ENCODE measurements at places on chromosomes 3 and 15. TPM values are rescaled to one million over a fixed set of nuclear protein-coding genes. Genes with fewer than 3 reads are reported as not detected.
A peak's percentile ranks its signal among the peaks of the same experiment; 100 is the strongest.

- DNase-seq, result peak; percentile 86
Measured at GRCh38 chr3:50268703-50269451, at the start of gene SEMA3B. Gene SEMA3B (plus strand): TSS chr3:50269147. CDS start chr3:50269241, 94 bp downstream.

DNA sequence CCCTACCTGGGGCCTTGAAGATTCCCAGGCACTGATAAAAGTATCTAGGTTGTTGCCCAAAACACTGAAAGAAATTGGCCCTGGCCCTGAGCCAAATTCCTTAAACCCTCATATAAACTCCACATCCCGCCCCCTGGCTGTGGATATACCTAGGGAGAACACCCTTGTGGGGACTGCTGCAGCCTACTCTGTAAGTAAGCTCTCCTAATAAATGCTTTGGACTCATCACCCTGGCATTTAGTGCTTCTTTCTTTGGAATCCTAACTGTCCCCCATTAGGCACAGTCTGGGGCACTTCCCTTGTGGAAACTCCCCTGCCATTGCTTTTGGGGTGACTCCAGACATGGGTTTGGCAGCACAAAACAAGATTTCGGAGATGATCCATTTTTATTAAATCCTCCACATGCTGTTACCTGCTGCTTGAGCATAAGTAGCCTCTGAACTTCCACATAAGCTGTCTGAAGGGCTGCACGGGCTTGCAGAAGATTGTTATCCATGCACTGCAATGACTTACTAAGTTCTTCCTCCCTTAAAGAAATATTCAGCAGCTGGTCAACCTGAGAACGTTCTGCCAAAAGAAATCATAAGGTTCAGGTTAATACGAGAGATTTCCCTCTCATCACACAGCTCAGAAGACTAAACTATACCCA lies 46.4 kb downstream of the ZNF106 start:
- DNase-seq, result no peak

DNA sequence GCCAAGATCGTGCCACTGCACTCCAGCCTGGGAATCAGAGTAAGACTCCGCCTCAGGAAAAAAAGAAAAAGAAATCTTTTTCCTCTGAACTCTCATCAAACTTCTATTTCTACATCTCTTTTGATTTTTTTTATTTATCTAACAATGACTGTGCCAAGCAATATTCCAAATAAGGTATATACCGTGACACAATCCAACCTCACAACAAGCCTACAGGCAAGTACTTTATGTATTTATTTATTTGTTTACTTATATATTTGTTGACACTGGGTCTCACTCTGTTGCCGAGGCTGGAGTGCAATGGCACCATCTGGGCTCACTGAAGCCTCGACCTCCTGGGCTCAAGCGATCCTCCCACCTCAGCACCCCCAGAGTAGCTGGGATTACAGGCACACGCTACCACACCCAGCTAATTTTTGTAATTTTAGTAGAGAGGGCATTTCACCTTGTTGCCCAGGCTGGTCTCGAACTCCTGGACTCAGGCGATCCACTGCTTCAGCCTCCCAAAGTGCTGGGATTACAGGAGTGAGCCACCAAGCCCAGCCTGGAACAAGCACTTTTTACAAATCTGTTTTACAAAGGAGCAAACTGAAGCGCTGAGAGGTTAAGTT lies 94.9 kb upstream of the CHD2 start:
- no peak for DNase-seq

- DNase-seq, result no peak
Measured at GRCh38 chr15:88533376-88533775, 13.1 kb downstream of the DET1 start.

- no peak for DNase-seq
Measured at GRCh38 chr15:51365417-51365816, 24.0 kb downstream of the GLDN start.

GRCh38 chr3:190302212-190302867 lies 19.9 kb downstream of the CLDN1 start:
- no peak for DNase-seq

DNA sequence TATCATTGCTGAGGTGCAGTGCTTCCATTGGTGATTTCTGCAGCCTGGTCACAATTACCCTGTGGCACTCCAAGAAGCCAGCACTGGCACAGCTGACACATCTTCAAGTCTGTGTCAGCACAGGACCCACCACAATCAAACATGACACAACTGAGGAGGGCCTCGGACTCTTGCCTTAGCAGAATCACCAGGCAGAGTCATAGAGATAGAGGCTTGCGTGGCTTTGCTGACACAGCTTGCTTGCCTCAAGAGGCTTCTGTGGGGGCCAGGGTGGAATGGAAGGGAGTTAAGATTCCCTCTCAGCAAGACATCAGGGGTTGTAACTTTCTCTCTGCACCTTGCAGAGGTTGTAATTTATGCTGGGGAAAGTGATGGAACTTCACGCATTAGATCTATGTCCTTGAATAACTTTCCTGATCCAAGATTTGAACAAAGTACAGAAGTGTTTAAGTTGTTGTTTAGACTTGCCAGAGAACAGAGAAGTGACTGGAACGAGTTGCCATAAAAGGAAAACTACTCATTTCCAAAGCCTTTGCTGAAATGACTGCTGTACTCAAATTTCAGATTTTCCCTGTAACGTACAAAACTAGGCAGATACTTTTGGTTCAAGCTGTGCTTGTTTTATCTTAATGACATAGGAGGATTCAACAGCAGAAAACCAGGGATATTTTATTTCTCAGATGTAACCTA lies 170.7 kb downstream of the DIPK2A start:
- no peak for DNase-seq

GRCh38 chr3:39334205-39334604 lies 4.7 kb downstream of the CCR8 start:
- DNase-seq, result no peak

GRCh38 chr3:186220365-186220764 lies 111.5 kb upstream of the ETV5 start:
- no peak for DNase-seq

DNA sequence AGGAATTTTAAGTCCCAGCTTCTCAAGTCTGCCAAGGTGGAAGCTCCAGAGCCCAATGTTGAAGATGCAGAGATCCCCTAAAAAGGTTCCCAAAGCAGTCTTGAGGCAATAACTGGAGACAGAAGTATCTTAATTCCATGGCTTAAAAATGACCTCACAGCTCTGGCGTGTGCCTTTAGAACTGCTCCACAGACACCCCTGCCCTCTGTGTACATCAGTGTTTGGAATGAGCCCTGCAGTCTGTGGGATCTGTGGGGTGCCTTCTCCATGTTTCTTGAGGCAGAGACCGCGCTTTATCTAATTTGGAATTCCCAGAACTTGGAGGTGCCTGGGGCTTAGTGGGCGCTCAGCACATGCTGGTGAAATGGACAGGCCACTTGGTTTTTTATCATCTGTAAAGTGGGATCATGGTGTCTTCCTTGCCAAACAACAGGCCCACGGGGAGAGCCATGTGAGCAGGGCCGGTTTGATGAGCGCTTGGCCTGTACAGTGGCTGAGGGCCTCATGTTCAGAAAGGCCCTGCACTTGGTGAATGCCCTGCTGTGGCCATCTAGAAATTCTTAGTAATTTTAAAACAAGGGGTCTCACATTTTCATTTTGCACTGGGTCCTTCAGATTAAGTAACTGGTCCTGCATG lies 7.1 kb downstream of the ITGA11 start:
- no peak for DNase-seq

DNA sequence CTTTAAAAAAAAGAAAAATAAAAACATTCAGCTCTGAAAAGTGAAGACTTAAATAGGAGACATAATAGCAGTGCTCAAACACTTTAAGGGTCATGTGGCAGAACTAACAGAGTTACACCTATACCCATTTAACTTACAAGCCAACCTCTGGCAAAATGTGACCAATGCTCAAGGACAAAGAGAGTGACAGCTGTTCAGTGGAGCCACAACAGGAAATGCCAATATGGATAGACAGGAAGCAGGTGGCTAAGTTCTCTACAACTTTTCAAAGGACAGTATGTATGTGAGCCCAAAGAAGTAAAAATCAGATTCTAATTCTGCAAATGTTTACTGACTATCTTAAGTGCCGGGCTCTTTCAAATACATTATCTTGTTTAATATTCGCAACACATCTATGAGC lies 3.4 kb downstream of the TMCC1 start:
- no peak for DNase-seq

GRCh38 chr15:91075739-91076138 lies 24.3 kb upstream of the SV2B start:
- no peak for DNase-seq

- no peak for DNase-seq
Measured at GRCh38 chr3:31798840-31799239, 182.2 kb downstream of the OSBPL10 start.

- no peak for DNase-seq
Measured at GRCh38 chr3:19598870-19599269, 335.1 kb downstream of the EFHB start.

GRCh38 chr15:47003568-47003967 lies 713.7 kb upstream of the SEMA6D start:
- DNase-seq, result no peak

GRCh38 chr3:14785207-14786155 lies 33.3 kb upstream of the FGD5 start:
- peak; percentile 56 for DNase-seq

GRCh38 chr3:148750296-148750695 lies 52.6 kb downstream of the AGTR1 start:
- no peak for DNase-seq

DNA sequence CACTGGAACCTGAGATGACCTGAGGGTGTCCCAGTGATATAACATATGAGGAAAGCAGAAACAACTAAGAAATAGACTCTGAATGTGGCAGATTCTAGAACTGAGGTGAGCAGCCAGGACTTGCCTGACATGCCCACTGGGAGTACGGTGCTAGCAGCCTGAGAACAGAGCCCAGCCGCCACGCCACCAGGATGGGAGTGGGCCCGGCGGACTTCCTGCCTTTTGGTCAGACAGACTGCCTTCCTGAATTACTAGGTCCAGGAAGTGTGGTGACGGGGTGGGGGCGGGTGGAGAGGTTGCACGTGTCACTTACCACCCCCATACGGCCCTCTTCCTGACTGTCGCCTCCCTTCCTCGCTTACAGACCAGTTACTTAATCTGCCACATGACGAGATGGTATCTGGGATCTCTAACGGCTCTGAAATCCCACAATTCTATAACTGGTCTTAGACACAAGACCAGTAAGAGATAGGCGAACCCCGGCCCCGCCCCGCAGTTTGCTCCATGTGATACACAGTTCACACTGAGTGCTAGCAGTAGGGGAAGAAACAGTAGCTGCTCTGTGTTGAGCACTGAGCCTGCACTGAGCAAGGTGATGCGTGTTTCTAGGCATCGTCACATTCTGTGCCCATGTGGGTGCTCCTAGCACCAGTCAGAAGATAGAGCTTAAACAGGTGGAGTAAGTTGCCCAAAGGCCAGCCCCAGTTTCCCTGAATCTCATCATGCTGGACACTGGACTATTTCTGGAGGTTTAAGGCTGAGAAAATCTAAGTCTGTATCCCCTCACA lies 95.7 kb downstream of the CPN2 start:
- DNase-seq, result peak; percentile 83

DNA sequence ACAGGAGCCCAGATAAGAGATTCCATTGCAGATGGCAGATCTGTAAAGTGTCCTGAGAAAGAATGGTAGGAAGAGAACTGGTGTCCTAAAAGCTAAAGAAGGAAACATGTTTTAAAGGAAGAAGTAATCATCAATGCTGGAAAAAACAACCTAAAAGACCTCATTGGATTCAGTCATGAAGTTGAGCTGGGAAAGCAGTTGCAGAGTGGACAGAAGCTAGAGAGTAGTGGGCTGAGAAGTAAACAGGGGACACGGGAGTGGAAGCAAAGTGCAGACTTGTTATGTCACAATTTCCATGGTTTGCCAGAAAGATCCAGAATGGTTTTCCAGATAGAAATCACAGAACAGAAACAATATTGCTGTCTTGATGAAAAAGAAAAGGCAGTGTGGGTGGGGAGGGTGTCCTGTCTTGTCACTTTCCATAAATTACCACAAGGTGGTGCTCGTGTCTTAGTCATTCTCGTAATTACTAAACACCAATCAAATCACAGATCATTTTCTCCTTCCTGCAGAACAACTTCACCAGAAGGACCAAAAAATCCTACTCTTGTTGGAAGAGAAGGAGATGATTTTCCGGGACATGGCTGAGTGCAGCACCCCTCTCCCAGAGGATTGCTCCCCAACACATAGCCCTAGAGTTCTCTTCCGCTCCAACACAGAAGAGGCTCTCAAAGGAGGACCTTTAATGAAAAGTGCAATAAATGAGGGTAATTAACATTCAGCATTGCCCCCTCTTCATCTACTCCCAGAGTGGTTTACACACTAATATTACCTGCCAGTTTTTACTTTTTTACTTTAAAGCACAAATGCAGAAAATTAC lies 64.5 kb downstream of the KLHL25 start:
- DNase-seq, result no peak

GRCh38 chr3:191342006-191342405 lies 11.7 kb upstream of the UTS2B start:
- DNase-seq, result no peak

GRCh38 chr15:38374556-38374955 lies 79.4 kb upstream of the FAM98B start:
- DNase-seq, result no peak

GRCh38 chr15:49135342-49135857 lies 20.0 kb downstream of the COPS2 start:
- no peak for DNase-seq

DNA sequence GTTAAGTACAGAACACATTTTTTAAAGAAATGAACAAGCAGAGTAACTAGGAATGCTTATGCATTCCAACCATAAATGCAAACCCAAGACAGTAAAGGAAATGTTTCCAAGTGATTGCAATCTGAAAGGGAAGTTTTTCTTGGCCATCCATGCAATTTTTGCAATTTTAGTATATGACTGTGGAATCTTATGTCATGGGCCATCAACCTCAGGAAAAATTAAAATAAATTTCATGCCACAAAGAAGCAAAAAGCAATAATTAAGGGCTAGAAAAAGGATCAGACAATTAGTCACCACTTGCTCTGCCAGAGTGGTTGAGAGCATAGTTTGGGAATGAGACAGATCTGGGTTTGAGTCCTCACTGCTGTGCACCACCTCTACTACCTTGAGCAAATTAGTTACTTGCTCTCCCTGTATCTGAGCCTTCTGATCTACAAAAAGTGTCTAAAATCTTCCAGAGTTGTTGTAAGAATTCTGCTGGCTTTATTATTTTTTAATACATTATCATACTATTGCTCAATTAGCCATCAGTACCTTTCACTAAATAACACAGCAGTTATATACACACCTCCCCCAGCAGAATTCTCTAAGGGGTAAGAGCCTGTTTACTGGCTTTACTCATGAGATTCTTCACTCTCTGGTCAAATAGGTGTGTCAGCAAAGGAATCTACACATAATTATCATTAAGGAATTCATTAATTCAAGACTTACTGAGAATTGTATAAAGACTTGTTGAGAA lies 49.7 kb upstream of the FBN1 start:
- no peak for DNase-seq

- no peak for DNase-seq
Measured at GRCh38 chr3:156160647-156161046, 40.3 kb downstream of the KCNAB1 start.

The ANP32A gene
- total RNA-seq, result 71.2 TPM

The TMEM45A gene
- 17.6 TPM for total RNA-seq

The LMAN1L gene
- not detected for total RNA-seq

The THBS1 gene
- total RNA-seq, result 291 TPM

The SLC22A13 gene
- 2.1 TPM for total RNA-seq

The SHF gene
- 13.2 TPM for total RNA-seq

The CATSPER2 gene
- 6.6 TPM for total RNA-seq

The GATM gene
- total RNA-seq, result 44.3 TPM

The CCR9 gene
- total RNA-seq, result not detected

The SLC15A2 gene
- 0.82 TPM for total RNA-seq

The ADAMTS17 gene
- 1.2 TPM for total RNA-seq

The SNX33 gene
- 25.7 TPM for total RNA-seq

The PARP9 gene
- 41.0 TPM for total RNA-seq

All from sigmoid colon (tissue), 7 donors.